ENCODE measurements at places on chromosomes 4 and X. TPM values are rescaled to one million over a fixed set of nuclear protein-coding genes. Genes with fewer than 3 reads are reported as not detected.

ELF2 gene
- 32.4 TPM for total RNA-seq

TBX22 gene
- not detected for total RNA-seq

BEX5 gene
- total RNA-seq: 3.6 TPM

FAM199X gene
- total RNA-seq: 14.9 TPM

MEPE gene
- total RNA-seq: not detected

LINC00632 gene
- 89.8 TPM for total RNA-seq

LARP7 gene
- 40.9 TPM for total RNA-seq

BST1 gene
- not detected for total RNA-seq

DNA sequence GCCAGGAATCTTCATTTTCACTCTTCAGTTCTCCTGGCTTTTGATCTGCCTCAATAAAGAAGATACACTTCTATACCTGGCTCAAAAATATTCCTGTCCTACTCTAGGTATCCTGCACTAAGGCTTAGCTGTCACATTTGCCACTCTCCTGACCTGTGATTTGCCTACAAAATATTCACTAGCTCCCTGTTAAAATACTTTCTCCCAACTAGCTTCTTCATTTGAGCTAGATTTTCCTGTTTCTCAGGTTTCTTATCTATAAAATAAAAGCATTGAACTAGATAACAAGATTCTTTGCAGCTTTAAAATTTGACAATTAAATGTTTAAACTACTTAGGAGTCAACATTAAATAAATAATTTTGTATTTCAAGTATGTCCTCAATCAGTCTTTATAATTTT lies 53.2 kb downstream of the CHIC2 start:
- no peaks in the 10 kb centered on the region for H3K36me3 ChIP-seq
- no peak for DNase-seq
- H3K27me3 ChIP-seq: peaks cover 2% of the 10 kb centered on the region
- H3K27ac ChIP-seq: no peak overlapping the region
- no peak overlapping the region for H3K4me3 ChIP-seq
- H3K4me1 ChIP-seq: peaks cover 4% of the 10 kb centered on the region

DNA sequence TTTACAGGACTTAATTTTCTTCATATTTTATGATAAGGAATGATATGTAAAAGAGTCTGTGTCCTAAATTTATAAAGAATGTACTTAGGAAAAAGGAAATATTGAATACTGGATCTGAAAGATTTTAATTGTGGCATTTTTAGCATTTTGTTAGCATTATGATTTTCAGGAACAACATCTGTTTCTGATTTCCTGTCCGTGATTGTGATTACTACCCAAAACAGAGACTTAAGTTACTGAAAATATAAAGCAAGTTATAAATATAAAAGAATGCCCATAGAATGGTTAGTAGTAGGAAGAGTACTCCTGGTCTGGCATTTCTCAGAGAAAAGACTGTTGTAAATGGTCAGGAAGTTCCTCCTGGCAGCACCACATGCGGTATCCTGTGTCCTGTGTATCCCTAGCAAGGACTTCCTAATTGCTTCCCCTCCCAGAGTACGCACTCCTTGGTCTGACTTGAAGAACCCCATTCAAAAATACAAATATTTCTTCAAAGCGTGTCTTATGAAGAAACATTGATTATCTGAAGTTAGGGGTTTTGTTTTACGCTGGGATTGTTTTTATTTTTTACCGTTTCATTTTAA lies 88.9 kb downstream of the RS1 start:
- no peak for DNase-seq
- peaks cover 20% of the 10 kb centered on the region for H3K4me1 ChIP-seq
- H3K36me3 ChIP-seq: no peaks in the 10 kb centered on the region
- H3K27me3 ChIP-seq: no peaks in the 10 kb centered on the region
- no peak overlapping the region for H3K4me3 ChIP-seq

- H3K27me3 ChIP-seq: peaks cover 18% of the 10 kb centered on the region
- peaks cover 3% of the 10 kb centered on the region for H3K4me1 ChIP-seq
- no peak for DNase-seq
- H3K4me3 ChIP-seq: peak overlapping the region; percentile 70
- no peak overlapping the region for H3K27ac ChIP-seq
- H3K36me3 ChIP-seq: peaks cover 4% of the 10 kb centered on the region
Measured at GRCh38 chr4:25654031-25654970, 1.4 kb upstream of the SLC34A2 start.

- no peaks in the 10 kb centered on the region for H3K36me3 ChIP-seq
- no peak overlapping the region for H3K4me3 ChIP-seq
- H3K27ac ChIP-seq: no peak overlapping the region
- no peak for DNase-seq
Measured at GRCh38 chrX:108245462-108245861, 153.9 kb downstream of the ATG4A start.

DNA sequence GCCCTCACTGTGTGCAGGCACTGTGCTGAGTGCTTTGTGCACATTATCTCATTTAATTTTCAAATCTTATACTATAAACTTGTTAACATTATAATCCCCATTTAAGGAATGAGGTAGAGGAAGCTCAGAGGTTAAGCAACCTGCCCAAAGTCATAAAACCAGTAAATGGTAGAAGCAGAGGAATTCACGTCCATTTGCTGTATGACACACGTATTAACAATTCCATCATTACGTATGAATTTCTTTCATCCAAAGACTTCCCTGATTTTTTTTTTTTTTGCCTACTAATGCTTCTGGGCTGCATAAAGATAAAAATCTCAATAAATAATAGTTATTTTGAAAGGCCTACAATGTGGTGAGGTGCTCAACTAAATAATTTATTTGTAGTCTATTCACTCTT lies 64.5 kb upstream of the H2AZ1 start:
- no peaks in the 10 kb centered on the region for H3K27me3 ChIP-seq
- H3K4me3 ChIP-seq: no peak overlapping the region
- no peak for DNase-seq
- no peaks in the 10 kb centered on the region for H3K4me1 ChIP-seq
- H3K27ac ChIP-seq: no peak overlapping the region
- H3K36me3 ChIP-seq: no peaks in the 10 kb centered on the region

- H3K4me1 ChIP-seq: no peaks in the 10 kb centered on the region
- no peak overlapping the region for H3K4me3 ChIP-seq
- H3K36me3 ChIP-seq: no peaks in the 10 kb centered on the region
- H3K27me3 ChIP-seq: no peaks in the 10 kb centered on the region
- H3K27ac ChIP-seq: no peak overlapping the region
- DNase-seq: no peak
Measured at GRCh38 chr4:149345424-149345823, 470.2 kb downstream of the IQCM start.

DNA sequence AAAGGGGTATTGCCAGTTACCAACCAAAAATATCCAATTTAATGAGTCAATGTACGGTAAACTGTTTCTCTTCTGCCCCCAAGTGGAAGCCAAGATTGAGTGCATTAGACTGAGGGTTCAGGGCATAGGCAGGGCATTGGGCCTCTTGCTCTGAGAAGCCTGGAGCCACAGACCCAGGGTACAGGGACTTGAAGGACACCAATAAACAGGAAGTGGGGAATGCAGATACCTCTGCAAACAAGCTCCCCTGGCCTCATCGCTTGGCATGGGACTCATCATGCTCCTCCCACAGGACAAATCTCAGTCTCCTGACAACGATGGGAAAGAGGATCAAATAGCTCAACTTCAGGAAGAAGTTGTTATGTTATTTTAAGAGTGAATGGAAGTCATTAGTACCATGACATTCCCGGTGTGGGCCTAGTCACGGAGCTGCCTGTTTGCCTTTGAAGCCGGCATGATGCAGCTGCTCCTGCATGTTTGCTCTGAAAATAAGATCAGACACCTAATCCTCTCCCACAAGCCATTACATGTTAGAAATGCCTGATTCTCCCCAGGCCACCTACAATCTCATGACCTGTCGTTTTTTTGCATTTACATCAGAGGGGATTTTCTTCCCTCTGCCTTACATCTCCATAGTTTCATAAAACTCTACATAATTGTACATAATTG lies 224.2 kb downstream of the RCHY1 start:
- H3K27me3 ChIP-seq: no peaks in the 10 kb centered on the region
- H3K36me3 ChIP-seq: peaks cover 5% of the 10 kb centered on the region
- H3K4me3 ChIP-seq: no peak overlapping the region
- peak; percentile 17 for DNase-seq
- peaks cover 16% of the 10 kb centered on the region for H3K4me1 ChIP-seq

DNA sequence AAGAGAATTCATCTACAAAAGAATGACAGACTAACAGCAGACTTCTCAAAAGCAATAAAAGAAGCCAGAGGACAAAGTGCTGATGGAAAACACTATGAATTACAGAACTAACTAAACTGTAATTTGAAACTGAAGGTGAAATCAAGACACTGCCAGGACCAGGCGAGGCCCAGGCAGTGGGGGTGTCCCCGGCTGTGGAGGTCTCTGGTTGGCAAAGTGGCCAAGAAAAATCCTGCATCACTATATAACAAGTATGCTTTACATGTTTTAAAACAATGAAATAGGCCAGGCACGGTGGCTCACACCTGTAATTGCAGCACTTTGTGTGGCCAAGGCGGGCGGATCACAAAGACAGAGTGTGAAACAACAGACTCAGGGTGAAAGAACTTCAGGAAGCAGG lies 32.9 kb downstream of the CHM start:
- no peak overlapping the region for H3K4me3 ChIP-seq
- no peak for DNase-seq
- H3K36me3 ChIP-seq: no peaks in the 10 kb centered on the region
- H3K27ac ChIP-seq: no peak overlapping the region
- no peaks in the 10 kb centered on the region for H3K27me3 ChIP-seq

DNA sequence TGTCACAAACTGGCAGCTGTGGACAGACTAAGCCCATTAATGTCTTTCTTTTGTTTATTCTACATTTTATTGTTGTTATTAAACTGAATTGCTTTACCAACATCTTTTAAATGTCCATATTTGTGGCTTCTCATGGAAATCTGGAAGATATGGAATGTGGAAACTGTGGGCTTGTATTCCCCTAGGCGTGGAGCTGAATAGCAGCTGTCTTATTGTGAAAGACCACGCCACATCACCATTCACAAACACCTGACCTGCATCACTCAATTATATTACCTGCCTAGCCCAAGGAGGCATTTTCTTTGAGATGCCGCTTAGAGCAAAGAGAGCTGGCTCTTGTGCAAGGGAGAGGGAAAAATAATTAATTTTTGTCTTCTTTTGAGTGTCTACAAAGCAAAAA lies 96.9 kb upstream of the GPRIN3 start:
- no peaks in the 10 kb centered on the region for H3K36me3 ChIP-seq
- H3K27me3 ChIP-seq: no peaks in the 10 kb centered on the region
- H3K27ac ChIP-seq: no peak overlapping the region
- no peak overlapping the region for H3K4me3 ChIP-seq

DNA sequence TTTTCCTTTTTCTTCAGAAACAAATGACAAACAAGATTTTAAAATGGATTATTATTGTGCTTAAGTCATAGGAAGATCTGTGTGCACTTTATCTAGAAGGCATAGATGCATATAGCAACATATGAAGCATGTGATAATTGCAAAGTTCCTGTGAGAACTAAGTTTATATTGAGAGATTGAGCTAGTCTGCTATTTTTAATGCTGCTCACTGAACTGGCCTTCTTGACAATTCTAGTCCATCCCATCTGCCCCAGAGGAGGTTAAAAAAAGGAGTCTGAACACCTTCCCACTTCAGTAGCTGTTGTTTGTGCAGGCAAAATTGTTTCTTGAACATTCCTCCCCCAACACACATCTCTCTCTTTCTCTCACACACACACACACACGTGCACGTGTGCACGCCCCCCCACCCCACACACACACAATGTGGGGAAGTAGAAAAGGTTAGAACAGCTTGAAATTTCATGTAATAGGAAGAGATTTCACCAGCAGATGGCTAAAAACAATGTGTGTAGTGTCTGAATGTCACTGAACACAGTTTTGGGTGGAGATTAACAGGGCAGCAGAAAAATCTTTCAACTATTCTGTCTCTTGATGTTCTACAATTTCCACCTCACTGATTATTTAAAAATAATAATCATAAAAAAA lies 108.0 kb downstream of the GPM6A start:
- no peak for DNase-seq
- no peak overlapping the region for H3K4me3 ChIP-seq
- H3K4me1 ChIP-seq: peaks cover 26% of the 10 kb centered on the region
- peak overlapping the region; percentile 74 for H3K27ac ChIP-seq

GRCh38 chr4:189385098-189385497 lies 555.6 kb upstream of the FRG1 start:
- H3K36me3 ChIP-seq: no peaks in the 10 kb centered on the region
- H3K4me1 ChIP-seq: no peaks in the 10 kb centered on the region
- no peak overlapping the region for H3K4me3 ChIP-seq
- no peaks in the 10 kb centered on the region for H3K27me3 ChIP-seq
- H3K27ac ChIP-seq: no peak overlapping the region

DNA sequence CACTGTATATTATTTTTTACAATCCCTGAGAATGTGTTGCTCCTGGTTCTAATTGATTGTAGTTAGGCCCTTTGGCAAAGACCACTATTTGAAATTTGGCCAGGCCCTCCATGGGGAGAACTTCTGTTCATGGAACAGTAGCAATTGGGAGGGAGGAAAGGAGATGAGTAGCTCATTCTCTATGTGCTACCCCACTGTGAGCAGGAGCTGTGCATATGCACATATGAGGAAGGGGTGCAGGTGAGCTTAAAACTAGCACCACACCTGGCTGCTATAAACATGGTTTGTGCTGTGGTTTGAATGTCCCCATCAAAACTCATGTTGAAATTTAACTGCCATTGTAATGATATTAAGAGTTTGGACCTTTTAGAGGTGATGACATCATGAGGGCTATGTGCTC lies 1483.2 kb downstream of the PCDH7 start:
- H3K27ac ChIP-seq: no peak overlapping the region
- no peak overlapping the region for H3K4me3 ChIP-seq
- no peak for DNase-seq
- H3K36me3 ChIP-seq: peaks cover 6% of the 10 kb centered on the region

- no peaks in the 10 kb centered on the region for H3K4me1 ChIP-seq
- no peaks in the 10 kb centered on the region for H3K27me3 ChIP-seq
- no peaks in the 10 kb centered on the region for H3K36me3 ChIP-seq
Measured at GRCh38 chr4:36067116-36067515, 177.2 kb downstream of the ARAP2 start.

DNA sequence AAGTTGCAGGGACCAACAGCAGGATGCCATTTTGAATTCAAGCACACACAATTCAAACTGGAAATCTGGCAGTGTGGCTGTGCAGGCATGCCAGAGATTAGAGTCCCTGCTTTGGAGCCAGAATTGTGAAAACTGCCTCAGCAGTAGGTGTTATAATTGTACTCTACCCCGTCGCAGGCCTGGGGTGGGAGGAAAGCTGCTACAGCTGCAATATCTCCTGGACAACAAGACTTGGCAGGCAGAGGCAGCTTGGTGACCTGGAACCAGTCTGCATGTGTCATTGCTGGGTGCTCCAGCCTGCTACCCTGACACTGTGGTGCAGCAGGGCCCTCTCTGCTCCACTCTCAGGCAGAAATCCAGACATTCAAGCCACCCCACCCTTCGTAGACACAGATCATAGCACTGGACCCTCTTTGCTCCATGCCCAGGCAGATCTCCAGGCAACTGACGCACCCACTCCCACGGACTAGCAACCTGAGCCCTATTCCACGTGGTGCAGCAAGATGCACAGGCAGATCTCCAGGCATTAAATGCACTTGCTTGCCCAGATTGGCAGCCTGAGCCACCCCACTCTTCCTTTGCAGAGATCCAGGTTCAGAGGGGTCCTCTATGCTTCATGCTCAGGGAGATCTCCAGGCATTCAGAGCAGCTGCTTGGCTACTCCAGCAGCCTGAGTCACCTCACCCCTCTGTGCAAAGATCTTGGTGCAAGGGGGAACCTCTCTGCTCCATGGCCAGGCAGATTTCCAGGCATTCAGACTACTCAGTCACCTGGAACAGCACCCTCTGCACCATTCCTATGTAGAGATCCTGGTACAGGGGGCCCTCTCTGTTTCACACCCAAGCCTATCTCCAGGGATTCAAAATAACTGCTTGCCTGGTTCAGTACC lies 140.5 kb downstream of the LRBA start:
- no peak overlapping the region for H3K4me3 ChIP-seq
- H3K27me3 ChIP-seq: peaks cover 2% of the 10 kb centered on the region
- no peak overlapping the region for H3K27ac ChIP-seq
- H3K4me1 ChIP-seq: no peaks in the 10 kb centered on the region
- H3K36me3 ChIP-seq: peaks cover 18% of the 10 kb centered on the region
